SIG-M5 (cell line): ENCODE measurements at places on chromosomes 16 and 17.

GRCh38 chr17:39104046-39104445 lies 47.4 kb downstream of the PLXDC1 start:
- DNase-seq: no peak

DNA sequence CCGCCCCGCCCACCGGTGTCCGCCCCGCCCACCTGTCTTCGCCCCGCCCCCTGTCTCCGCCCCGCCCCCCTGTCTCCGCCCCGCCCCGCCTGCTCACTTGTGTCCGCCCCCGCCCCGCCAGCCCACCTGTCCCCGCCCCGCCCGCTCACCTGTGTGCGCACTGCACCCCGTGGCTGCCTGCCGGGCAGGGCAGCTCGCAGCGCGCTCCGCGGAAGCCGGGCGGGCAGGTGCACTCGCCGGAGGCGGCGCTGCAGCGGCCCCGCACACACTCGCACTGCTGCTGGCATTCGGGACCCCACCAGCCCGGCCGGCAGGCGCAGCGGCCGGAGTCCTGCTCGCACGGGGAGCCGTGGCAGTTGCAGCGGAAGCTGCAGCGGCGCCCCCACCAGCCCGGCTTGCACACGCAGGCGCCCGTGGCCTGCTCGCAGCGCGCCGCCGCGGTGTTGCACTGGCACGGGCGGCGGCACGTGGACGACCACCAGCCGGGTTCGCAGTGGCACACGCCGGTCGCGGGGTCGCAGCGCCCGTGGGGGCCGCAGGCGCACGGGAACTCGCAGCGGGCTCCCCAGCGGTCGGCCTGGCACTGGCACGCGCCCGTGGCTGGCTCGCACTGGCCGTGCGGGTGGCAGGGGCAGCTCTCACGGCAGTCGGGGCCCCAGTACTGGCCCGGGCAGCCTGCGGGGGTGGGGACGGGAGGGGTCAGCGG lies 2.1 kb downstream of the SCARF1 start:
- DNase-seq: no peak

DNA sequence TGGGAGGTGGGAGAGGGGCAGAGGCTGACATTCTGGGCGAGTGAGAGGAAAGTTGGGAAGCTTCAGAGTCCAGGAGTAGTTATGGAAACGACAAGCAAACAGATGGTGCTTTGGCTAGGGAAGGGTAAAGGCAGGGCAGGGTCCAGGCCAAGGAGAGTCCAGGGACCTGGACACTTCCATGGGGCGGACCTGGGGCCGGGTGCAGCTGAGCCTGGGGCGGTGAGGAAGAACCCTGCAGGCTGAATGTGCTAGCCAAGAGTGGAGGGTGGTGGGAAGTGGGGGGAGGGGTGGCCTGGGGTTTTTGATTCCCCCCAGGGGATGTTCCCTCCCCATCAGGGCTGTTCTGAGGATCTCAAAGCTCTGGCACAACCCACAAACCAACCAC lies 2.6 kb downstream of the PPP1R9B start:
- no peak for DNase-seq

- no peak for DNase-seq
Observed at GRCh38 chr17:9309216-9309615, 266.4 kb downstream of the STX8 start.

DNA sequence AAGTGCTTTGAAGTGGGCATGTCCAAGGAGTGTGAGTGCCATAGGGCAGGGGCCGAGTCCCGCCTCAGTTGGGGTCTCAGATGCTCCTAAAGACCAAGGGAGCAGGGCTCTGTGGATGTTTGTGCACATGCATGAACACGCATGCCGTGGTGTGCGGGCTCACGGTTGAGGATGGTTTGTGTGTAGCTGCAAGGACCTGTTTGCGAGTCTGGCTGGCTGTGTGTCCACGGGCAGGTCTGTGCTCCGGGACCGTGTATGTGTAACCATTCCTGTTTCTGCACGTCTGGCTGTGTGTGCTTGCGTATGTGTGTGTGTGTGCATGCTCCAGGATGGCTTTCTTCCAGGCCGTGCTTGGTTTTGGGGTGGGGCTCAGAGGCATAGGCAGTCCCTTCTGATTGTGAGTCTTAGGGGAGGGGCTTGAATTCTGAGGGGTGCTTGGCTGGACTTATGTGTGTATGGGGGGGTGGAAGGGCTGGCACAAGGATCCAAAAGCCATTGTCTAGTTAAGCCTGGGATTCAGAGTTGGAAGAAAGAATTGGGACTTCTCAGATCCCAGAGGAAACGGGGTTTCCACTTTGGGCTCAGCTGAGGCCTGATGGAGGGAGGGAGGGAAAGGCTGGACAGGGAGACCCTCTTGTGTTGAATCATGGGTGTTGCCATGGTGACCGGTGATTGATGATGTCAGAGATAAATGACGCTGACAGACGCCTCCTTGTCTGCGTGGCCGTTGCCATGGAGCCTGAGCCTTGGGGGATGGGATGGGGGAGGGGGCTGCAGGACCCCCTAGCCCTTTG lies 14.4 kb downstream of the GJD3 start:
- no peak for DNase-seq

DNA sequence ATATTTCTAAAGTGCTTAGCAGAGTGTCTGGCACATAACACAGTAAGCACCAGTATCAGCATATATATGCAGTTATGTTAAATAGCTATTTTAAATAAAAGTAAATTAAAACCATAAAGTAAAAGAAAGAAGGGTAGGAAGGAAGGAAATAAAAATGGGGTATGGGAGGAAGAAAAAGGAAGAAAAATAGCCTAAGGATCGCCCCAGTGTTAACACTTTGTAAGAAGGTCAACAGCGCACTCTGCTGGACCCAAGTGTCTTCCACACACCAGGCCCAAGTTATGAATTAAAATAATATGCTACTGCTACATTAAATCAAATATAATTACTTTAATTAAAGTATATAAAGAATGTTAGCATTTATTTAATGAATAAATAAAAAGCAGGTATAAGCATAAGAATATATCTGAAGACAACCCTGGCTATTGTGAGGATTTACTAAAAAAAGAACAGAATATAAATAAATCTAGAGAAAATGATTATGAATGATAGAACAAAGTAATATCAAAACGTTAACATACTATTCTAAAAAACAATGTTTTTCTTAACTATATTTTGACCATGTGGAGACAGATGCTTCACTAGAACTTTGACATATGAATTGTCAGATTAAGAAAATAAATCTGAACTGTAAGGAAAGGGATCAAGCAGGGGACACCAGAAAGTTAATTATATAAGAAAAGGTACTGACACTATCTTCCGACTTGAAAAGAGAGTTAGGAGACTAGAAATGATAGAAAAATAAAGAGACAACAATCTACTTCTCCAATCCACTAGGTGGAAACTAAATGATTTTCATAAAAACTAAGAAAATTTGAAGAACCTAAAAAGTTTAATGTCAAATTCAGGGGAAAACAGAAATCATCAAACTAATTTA lies 25.9 kb downstream of the BRIP1 start:
- DNase-seq: no peak

GRCh38 chr17:32357615-32358014 lies 7.7 kb downstream of the ZNF207 start:
- DNase-seq: no peak

DNA sequence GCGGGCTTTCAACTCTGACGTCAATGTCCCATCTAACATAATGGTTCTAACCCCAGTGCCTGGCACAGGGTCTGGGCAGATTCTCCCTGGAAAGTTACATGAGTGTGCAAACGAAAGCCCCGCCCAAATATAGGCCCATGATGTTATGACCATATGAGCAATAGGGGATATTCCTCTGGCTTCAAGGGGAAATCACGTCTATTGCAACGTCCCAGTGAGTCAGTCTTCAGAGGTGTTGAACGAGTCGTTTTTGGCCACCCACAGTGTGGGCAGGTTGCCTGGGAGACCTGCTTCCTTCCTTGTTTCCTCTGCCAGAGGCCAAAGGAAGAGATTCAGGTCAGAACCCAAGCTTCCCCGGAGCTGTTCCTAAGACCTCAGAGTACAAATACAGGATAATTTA lies 30.3 kb downstream of the PIK3R5 start:
- no peak for DNase-seq

GRCh38 chr17:62933501-62934385 lies 32.3 kb upstream of the TANC2 start:
- no peak for DNase-seq

DNA sequence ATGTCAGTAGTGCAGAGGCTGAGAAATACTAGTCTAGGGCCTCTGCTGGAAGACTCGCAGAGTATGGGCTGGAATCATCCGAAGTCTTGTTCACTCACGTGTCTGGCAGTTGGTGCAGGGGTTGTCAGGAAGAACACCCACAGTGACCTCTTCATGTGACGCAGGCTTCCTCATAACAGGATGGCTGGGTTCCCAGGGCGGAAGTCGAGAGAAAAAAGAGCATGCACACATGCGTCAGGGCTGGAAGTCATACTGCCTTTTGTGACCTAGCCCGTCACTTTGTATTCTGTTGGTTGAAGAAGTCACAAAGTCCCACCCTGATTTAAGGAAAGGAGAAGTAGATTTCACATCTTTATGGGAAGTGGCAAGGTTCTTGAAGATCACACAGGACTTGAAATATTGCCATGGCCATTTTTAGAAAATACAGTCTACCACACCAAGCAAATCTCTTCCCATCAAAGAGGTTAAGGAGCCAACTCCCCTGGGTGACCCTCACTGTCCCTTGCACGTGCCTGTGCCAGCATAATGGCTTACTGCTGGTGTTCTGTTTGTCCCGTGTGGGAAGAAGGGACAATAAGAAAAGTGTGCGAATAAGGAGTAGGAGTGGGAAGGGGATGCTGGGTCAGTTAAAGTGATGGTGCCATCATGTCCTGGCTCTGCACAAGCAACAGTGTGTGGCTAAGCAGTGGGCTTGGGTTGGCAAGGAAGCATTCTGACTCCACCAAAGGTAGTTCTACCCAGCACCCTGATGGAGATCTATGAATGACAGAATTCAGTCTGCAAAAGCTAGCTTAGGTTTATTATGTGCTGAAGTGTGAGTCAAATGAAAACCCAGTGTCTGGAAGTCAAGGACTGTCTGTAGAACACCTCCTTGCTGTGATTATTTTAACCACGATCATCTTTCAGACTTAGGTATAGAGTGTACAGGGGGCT lies 28.1 kb downstream of the HEATR3 start:
- no peak for DNase-seq

- DNase-seq: no peak
Observed at GRCh38 chr16:67242138-67242730, 5.0 kb downstream of the FHOD1 start.

GRCh38 chr16:67017421-67017750 lies 11.6 kb upstream of the CBFB start:
- DNase-seq: no peak

DNA sequence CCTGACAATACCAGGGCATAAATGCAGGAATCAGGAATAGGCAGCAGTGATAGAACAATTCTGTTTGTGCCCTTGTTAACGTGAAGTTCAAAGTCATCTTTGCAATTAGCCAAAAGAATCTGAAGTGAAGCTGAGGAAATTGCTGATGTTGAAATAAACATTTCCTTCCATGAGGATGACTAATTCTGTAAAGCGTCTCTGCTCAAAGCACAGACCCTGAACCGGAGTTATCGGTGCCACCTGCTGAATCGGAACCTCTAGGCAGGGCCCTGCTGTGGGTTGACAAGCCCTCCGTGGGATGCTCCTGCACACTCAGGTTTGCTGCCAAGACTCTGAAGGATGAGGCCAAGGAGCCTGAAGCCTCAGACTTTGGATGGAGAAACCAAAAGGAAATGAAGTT lies 37.0 kb upstream of the CDH1 start:
- DNase-seq: no peak

DNA sequence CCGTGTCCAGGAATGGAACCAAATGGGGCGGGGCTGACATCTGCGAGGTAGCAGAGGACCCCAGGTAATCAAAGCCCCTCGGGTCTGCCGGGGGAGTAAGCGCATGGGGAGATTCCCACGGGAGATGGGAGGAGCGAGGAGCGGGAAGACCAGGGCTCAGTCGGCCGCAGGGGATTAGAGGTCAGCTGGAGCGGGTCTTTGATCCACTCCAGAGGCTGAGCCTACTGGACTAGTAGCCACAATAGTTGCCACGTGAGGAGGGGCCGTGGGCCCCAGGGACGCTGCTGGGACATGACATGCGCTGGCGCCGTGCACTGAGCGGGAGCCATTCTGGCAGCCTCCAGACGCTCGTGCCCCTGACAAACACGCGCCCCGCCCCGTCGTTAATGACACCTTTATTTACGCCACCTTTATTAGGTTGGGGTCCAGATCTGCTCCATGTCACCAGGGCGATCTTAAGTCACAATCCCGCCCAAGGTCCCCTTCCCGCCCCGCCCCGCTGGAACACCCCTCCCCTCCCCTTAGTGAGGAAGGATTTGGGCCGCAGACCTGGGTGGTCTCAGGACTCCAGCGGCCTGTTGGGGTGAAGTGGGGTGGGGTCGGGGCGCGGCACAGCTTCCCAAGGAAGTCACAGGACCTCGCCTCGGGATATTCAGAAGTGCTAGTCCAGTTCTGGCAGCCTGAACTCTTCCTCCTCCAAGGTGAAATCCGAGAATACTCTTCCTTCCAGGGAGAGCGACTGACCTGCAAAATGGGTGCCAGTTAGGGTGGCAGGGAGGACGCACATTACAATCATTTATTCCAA lies 15.0 kb downstream of the PPY start:
- no peak for DNase-seq

DNA sequence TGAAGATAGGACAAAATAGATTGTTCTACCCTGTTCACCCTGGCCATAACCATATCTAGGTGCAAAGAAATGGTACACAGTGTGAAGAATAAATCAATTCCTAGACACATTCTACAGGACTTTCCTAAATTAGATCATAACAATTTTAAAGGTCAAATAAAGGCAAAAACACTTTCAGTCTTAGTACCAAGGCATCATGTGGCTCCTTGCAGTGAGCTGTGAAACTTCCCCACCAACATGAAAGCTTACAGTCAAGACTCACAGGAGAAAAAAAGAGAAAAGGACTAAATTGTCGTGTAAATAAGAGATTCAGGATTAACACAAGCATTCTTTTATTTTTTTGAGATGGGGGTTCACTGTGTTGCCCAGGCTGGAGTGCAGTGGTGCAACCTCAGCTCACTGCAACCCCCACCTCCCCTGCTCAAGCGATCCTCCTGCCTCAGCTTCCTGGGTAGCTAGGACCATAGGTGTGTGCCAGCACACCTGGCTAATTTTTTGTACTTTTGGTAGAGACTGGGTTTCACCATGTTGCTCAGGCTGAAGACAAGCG lies 14.2 kb downstream of the NSMCE1 start:
- DNase-seq: no peak
